ENCODE measurements at places on chromosomes 7 and 10.

GRCh38 chr7:65744406-65744805, 128.5 kb upstream of the VKORC1L1 start:
- DNase-seq, result no peak

DNA sequence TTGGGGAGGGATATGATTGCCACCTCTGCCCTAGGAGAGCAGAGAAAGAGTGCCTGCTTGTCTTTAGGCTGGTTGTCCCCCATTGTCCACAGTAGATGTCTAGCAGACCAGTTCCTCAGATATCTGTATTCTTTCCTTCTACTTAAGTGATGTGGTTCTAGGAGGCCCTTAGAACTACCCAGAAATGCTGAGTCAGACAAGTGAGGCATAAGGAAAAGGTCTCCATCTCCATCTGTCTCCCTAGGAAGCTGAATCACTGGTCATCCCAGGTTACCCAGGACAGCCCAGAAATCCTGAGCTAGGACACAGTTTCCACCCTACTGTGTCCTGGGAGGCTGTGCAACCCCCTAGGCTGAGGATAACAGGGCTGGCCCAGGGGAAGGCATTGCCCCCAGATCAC, 93.4 kb upstream of the INHBA start:
- DNase-seq, result no peak

DNA sequence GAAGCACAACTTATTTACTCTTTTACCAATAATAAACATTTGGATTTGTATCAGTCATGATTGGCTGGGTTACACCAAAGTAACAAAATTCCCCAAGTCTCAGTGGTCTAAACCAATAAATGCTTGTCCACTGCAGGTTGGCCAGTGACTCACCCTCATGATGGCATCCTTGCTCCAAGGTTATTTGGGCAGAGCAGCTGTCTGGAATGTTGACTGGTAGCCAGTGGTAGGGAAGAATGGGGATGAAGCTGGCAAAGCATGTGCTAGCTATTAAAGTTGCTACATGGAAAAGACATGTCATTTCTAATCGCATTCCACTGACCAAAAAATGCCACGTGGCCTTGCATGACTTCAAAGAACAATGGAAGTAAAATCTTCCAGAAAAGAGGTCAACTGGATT, 1168.7 kb upstream of the CELF2 start:
- DNase-seq, result no peak

DNA sequence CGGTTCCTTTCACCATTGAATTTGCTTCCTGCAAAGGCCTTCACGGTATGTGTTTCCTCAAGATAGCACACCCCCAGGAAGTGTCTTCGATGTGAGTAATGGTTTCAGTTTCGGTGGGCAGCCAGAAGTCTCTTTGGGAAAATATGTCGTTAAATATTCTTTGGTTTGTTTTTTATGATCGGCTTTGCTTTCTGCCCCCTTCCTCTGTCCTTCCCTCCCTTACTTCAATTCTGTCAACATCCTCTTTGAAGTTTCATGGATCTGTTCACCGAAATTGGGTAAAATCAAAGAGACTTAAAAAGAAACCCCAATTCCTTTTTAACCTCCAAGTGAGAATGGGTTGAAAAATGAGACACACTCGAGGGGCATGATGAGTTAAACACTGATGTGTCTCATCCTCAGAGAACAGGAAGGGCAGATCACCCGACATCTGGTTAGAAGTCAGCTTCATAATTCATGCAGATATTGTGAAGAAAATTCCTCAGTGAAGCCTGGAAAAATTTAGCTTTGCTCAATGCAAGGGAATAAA, 170.8 kb upstream of the HABP2 start:
- no peak for DNase-seq

Measured in right renal pelvis (tissue), 4 donors.